ENCODE measurements at places on chromosomes 1 and 21.

- no peak for DNase-seq
These were observed 369.7 kb downstream of the DPYD start for GRCh38 chr1:97551113-97551512.

- DNase-seq = no peak
These were observed 166.9 kb downstream of the TOMM20 start for GRCh38 chr1:234961456-234962339.

- no peak for DNase-seq
These were observed 48.4 kb downstream of the TRMT1L start for GRCh38 chr1:185108321-185108720.

GRCh38 chr1:15324869-15325335 lies 77.9 kb downstream of the FHAD1 start:
- DNase-seq = no peak

DNA sequence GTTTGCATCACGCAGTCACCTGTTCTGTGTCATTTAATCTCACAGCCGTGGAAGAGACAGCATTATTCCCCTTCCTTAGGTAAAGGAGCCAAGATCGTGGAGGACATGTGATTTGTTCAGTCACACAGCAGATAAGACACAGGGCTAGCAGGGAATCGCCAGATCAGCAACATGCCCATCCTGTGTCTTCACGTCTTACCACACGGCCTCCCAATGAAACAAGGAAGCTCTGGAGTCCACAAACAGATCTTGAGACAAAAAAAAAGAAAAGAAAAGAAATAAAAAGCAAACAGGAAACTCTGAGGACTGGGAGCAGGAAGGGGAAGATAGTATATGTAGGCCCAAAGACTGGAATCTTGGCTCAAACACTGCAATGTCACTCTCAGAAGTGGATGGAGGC lies 155.3 kb downstream of the ADSS2 start:
- DNase-seq = no peak

DNA sequence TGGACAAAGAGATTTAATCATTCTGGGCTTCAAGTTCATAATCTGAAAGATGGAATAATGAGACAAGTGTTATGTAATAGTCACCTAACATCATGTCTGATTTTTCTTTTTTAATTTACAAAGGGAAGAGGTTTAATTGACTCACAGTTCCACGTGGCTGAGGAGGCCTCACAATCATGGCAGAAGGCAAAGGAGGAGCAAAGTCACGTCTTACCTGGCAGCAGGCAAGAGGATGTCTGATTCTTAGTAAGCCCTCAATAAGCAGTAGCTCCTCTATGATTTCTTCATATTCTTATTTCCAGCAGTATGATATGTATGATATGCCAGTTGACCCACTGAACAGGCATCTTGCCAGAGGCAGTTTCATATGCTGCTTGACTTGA lies 152.7 kb downstream of the S1PR1 start:
- DNase-seq = no peak

DNA sequence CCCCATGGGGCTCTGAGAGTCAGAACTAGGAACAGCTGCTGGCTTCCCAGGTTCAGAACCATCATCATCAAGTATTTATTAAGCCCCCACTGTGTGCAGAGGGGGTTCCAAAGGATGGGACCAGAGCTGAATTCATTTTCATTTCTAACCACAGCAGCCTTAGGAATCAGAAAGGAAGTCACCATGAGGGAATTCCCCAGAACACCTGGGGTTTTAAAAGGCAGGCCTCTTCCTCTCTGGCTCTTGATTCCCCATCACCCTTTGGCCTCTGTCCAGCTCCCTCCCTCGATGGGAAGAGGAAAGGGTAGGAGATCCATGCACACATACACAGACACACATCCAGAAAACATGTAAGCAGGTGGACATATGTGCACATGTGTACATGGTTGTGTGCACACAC lies 1.3 kb upstream of the KCNN3 start:
- DNase-seq = peak; percentile 30

GRCh38 chr1:35883635-35884101 lies 659 bp downstream of the AGO1 start:
- peak; percentile 83 for DNase-seq

DNA sequence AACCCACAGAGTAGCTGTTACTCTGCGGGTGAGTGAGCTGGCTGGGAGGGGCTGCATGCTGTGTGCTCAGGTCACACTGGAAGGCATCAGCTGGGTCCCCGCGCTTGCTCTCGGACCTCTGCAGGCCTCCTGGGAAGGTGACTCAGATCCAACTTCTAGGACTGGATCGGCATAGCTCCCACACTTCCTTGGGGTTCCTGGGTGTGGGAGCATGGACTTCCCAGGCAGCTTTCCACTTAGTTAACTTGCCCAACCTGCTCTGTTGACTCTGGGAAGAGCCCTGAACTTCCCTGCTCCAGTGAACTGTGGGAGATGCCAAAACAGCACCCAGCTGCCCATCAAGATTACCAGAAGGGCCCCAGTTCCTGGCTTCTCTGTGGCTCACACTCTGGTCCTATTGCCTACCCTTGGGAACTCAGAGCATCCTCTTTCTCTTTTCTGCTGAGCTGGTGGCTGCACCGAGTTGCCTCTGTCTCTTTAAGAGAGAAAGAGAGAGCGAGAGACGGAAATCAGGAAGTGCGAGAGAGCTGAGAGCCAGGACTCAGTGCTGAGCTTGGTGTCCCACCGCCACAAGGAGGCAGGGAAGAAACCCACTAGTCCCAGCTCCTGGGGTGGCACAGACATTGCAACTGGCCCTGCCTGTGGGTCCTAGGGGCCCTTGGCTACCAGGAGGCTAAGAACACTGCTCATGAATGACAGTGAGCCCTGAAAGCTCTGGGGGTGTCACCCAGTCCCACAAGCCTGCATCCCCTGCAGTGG lies at the start of gene IKBKE:
Gene IKBKE (plus strand): TSS at position 544 of the 759 bp plus-strand sequence. CDS start 2,752 bp downstream, outside the sequence.
- no peak for DNase-seq

GRCh38 chr1:51792864-51793263 lies 85.7 kb downstream of the NRDC start:
- no peak for DNase-seq

DNA sequence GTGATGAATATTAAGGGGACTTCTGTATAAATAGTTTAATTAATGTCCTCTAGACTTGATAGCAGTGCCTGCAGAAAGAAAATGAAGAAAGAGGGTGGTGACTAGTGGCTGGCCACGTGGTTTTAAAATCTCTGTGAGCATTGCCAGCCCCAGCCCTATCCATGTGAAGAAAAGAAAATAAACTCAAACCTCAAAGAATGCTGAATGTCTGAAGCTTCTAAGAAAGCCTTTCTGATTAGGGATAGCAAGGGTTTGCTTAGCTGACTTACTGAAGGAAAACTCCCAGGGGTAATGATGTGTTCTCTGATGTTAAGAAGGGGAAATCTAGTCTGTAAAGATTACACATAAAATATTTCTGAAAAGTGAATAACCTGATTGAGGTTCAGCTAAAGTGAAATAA lies 31.8 kb downstream of the ADGRL2 start:
- no peak for DNase-seq

DNA sequence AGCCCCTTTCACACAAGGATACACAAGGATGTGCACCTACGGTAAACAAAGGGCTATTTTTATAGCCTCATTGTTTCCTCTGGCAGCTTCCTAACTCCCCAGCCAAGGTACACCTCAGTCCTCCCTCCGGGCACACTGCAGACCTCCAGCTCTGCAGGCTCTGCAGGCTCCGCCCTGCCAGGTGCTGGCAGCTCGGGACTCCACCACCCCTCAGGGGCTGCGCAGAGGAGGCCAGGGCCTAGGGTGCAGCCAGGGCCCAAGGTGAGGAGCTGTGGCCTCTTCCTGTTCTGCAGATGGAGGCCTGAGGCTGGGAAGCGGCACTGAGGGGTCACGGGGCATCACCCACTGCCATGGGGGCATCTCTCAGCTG lies 19.8 kb upstream of the CLSTN1 start:
- DNase-seq = peak; percentile 99

DNA sequence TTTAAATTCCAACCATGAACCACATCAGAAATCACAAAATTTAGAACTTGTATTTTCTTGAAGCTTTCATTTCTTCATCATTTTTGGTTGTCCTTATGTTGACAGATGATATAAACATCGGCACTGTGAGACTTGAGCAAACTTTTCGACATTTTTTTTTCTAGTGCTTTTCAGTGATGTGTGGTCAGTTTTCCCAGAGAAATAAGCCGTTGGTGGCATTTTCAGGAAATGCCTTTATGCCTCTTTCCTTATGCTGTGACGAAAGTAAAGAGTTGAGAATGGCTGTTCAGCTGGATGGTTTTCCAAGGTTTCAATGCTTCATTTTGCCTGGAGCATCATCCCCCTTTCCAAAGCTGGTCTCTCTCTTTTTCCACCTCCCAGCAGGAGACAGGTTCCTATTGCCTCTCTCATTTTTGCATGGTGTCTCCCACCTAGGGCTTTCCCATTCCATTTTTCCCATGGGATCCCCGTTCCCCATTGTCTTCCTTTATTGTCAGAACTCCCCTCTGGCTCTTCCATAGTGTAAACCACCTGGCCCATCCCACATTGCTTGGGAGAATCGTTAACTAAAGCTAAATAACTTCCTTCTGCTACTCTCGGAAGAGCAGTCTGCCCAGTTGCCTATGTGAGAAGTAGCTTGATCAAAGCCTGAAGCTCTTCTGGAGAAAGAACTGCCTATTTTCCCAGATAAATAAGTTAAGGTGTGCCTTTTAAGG lies 61.4 kb upstream of the DYNLT5 start:
- no peak for DNase-seq

DNA sequence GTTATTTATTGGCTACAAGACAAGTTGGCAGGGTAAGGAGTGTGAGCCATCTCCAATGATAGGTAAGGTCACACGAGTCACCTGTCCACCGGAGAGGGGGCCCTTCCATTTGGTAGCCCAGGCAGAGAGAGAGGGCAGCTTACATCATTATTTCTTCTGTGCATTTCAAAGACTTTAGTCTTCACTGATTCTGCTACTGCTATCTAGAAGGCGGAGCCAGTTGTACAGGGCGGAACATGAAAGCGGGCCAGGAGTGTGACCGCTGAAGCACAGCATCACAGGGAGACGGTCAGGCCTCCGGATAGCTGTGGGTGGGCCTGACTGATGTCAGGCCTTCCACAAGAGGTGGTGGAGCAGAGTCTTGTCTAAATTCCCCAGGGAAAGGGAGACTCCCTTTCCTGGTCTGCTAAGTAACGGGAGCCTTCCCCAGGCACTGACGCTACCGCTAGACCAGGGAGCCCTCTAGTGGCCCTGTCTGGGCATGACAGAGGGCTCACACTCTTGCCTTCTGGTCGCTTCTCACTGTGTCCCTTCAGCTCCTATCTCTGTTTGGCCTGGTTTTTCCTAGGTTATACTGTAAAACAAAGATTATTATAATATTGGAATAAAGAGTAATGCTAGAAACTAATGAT lies 36.7 kb downstream of the ZNF695 start:
- DNase-seq = no peak

GRCh38 chr1:54199151-54199764 lies 572 bp downstream of the CYB5RL start:
- no peak for DNase-seq

DNA sequence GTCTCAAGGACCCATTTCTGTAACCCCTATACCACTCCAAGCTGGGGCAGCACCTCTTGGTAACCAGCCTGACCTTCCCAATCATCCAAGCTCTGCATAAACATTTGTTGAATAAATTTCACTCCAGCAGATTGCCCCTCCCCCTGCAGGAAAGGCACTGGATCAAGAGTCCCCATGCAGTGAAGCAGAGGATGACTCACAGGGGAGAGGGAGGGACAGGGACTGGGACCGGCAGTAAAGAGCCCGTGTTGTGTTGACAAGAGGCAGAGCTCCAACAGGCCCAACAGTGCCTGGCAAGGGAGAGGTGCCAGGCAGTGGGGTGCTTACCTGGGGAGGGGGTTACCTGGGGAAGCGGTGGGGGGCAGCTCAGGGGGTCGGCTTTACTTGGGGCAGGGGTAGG lies 32.3 kb downstream of the SLC9A1 start:
- no peak for DNase-seq

DNA sequence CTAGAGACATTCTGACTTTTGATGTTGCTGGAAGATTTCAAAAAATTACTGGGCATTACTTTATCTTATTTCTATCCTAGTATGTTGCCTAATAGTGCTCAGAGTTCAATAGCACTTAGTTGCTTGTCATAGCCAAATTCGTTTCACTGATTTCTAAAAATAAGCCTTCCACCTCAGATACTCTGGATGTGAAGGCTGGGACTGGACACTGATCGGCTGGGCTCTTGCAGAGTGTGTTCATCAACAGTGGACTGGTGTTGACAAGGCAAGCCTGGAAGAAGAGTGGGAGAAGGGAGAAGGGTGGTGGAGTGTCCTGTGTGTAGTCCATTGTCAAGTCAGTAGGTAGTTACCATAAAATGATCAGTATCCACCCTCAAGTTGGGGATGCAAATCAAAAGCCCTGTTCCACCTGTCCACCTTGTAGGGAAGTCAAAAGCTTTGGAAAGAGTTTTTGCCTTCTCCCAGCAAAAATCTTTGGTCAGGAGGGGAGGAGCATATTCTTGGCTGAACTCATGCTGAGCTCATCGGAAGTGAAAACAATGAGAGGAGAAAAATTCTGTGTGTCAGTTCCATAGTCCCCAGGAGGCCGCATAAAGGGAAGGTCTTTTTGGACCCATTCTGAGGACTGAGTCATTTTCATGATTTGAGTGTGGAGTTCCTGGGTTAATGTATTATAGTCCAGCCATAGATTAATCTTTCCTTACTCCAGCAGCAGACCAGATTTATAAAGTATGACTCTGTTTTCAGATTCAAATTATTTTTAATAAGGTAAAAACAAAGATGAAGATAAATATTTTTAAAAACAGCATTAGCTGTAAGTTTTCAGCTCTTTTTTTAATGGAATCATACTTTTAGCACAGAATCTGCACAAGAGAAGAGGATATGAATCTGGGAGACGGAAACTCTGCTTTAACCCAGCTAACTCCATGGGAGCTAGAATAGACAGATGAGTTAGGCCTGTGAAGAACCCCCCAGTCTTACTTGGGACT lies 99.5 kb upstream of the BMP8A start:
- DNase-seq = no peak

GRCh38 chr1:172203135-172203823 lies 217.2 kb upstream of the C1orf105 start:
- DNase-seq = no peak

DNA sequence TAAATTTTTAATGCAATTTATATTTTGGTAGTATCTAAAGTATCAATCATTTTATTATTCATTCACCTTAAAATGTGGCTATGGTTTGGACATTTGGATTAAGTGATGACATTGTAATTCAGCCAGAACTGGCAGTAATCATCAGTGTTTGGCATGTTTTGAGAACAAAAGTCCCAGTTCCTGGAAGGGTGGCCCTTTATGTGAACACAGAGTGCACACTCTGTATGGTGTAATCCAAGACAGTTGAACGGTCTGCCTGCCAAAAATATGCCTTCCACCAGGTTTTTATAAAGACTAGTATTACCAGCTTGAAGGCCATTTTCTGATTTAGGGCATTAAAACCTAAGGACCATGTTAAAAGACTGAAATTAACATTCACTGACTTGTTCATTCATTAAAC lies 448.7 kb downstream of the LTN1 start:
- no peak for DNase-seq

GRCh38 chr1:235586413-235586812 lies 63.2 kb downstream of the GNG4 start:
- DNase-seq = no peak
